ENCODE measurements at places on chromosomes 13 and 19. TPM values are rescaled to one million over a fixed set of nuclear protein-coding genes. Genes with fewer than 3 reads are reported as not detected.

POLR1G gene
- total RNA-seq, result 22.1 TPM

PNMA8A gene
- 0.80 TPM for total RNA-seq

HCN2 gene
- 0.07 TPM for total RNA-seq

RNF17 gene
- total RNA-seq, result not detected

CBY2 gene
- total RNA-seq, result not detected

ASF1B gene
- 48.6 TPM for total RNA-seq

KCNC3 gene
- total RNA-seq, result under 0.01 TPM

SACS gene
- total RNA-seq, result 36.4 TPM

PDE4C gene
- total RNA-seq, result 0.25 TPM

DCT gene
- not detected for total RNA-seq

ZIM2 gene
- not detected for total RNA-seq

SIGLECL1 gene
- total RNA-seq, result not detected

ZNF417 gene
- total RNA-seq, result 3.1 TPM

ERFL gene
- total RNA-seq, result not detected

ZNF85 gene
- total RNA-seq, result 13.4 TPM

Measured in mammary microvascular endothelial cell (primary cell).